Right renal cortex interstitium (tissue), 3 donors: ENCODE measurements at places on chromosomes 13 and 19. TPM values are rescaled to one million over a fixed set of nuclear protein-coding genes. Genes with fewer than 3 reads are reported as not detected.

Gene C5AR2
- polyA plus RNA-seq = 0.35 TPM

Gene CFAP97D2
- 9.5 TPM for polyA plus RNA-seq

Gene ZNF541
- 0.23 TPM for polyA plus RNA-seq

- DNase-seq = no peak
These were observed 156.5 kb upstream of the SLC10A2 start for GRCh38 chr13:103222683-103223082.

DNA sequence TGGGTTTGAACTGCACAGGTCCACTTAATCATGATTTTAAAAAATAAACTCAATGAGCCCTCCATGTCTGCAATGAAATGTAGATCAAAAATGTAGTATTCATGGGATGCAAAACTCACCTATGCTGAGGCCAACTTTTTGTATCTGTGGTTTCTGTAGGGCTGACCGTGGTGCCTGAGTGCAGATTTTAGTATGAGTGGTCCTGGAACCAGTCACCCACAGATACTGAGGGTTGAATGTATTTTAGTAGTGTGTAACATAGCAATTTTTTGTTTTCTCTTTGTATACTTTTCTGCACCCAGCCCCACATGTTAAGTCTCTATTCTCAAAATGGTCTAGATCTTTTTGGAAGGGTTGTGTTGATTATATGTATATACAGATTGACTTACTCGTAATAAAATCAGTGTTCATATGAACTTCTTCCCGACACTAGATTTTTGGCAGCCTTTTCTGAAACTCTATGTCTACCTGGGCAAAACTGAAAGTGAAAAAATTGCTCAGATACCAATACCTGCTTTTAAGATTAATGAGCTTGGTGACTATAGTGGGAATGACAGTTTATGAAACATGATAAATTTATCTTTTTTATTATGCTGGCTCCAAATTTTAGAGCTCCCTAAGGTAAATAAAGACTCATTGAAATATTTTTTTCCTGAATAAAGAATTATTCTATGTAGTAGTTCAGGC lies 51.6 kb downstream of the DNAJC15 start:
- DNase-seq = no peak

GRCh38 chr13:40410315-40410714 lies 256.1 kb downstream of the FOXO1 start:
- DNase-seq = no peak
